ENCODE measurements at places on chromosomes 3 and 15.

DNA sequence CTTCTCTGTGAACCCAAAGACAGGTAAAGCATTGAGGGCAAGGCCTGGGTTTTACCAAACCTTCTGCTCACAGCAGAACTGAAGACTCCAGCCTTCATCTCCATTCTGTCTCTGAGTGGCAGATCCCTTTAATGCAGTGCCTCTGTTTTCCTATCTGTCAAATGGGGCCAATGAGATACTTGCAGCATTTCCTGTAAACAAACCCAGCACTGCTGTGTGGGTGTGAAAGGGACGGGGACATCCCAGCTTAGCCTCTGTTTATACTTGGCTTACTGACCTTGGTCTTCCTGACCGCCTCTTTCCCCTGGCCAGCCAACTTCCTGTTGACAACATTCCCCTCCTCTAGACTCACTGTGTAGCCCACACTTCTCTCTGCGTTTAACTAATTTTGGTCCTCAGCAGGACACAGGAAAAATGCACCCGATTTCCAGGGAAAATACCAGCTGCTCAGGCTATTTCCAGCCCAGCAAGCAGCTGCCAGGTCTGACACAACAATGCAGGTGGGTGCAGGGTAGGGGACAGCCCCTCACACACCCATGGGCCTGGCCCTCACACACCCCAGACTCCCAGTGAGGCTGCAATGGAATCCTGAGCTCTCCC is 105.9 kb upstream of the HERC1 start:
- peak; percentile 23 for DNase-seq

DNA sequence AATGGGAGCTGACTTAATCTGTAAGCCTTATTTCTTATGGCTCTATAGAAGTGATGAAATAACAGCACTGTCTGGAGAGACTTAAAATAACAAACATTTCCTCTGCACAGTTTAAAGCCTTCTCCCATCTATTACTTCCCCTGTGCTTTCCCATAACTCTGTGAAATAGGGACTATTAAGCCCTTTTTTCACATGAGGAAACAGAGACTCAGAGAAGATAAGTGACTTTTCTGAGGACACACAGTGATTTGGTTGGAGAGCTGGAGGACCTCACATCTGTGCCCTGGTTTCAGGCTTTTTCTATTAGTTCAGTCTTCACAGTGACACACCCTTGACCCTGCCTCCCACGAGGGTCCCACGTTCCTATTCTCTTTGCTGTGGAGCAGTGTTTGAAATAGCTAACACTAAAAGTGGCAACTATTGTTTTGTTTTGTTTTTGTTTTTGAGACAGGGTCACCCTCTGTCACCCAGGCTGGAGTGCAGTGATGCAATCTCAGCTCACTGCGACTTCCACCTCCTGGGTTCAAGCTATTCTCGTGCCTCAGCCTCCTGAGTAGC is 82.9 kb downstream of the ST6GAL1 start:
- no peak for DNase-seq

DNA sequence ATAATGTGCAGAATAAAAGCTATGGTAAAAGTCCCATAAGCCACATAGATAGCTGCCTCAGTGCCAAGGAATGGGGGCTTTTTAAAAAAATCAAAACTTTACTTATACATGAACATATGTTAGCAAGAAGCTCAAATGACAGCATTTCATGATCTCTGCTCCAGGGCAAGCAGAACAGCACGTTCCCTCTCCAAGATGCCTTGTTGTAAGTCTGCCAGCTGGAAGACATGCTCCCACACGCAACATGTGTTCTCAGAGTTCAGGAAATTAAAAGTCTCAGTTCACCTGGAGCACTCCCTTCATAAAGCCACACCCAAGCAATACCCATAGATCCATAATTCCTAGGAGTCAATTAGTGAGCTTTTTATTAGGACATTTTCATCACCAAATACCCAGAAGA is 52.2 kb downstream of the ABI3BP start:
- no peak for DNase-seq

GRCh38 chr3:120436523-120437050 is 14.2 kb downstream of the FSTL1 start:
- no peak for DNase-seq

DNA sequence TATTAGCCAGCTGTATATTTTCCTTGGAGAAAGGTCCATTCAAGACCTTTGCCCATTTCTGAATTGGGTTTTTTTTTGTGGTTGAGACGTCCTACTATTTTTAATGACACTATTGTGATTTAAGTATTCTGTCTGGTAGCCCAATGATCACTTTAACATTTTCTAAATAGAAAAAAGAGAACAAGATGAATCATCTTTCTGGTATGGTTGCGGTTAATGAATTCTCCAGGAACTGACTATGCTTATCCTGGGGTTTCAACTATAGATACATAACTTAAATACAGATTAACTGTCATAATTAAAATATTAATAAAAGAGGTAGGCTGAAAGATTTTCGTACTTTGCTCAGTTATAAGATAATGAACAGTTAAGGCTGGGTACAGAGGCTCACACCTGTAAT is 51.9 kb downstream of the PBRM1 start:
- DNase-seq, result no peak
